Stimulated activated CD4-positive, alpha-beta T cell treated with anti-CD3 and anti-CD28 coated beads, TNF-alpha, amount 100 ng/mL, for 48 hours (primary cell): ENCODE measurements at places on chromosomes 11 and 22.

DNA sequence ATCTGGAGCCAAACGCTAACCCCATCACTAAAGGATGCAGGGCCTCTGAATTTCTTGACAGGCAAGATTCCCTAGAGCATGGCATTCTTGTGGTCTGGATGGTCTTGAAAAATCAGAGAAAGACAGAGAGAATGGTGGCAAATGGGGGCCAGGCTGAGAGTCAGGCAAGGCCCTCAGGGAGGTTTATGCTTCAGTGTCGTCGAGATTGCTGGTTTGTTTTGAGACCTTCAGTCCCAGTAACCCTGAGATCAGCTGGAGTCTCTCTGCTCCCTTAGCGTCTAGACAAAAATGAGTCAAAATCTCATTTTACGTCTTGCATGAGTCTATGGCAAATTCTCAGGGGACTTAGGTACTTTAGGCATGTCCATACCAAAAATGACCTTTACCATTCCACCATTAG, 539.3 kb downstream of the SOX6 start:
- DNase-seq = no peak

DNA sequence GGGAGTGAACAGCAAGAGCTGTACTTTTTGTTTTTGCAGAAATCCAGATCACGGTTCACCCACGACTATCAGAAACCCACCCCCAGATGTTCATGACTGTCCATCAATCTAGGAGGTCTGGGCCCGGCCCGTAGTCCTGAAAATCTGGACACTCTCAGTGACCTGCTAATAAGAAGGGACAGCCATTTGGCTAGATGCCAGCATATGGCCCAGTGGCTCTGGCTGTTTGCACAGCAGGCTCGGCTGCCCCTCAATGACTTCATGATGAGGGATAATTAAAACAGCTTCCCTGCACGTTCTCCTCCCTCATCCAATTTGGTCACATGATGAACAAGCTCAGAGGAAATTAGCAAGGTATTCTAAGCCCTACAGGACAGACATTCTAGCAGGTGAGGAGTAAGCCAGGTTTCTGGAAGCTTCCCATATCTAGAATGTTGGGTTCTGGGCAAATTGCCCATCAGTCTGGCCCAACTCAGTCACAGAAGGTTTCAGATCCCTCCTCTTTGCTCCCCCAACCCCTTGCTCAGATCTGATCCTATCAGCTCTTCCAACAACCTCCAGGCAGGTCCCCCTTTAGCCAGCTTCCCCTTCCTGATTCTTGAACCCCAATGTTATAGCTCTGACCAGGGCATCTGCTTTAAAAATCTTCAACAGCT, 397.3 kb downstream of the SHANK2 start:
- no peak for DNase-seq

GRCh38 chr11:2569731-2570210, 125.0 kb downstream of the KCNQ1 start:
- no peak for DNase-seq

GRCh38 chr11:66345316-66345649, 379 bp upstream of the BRMS1 start:
- no peak for DNase-seq

- no peak for DNase-seq
Observed at GRCh38 chr11:47391077-47391583, 12.8 kb upstream of the SPI1 start.

DNA sequence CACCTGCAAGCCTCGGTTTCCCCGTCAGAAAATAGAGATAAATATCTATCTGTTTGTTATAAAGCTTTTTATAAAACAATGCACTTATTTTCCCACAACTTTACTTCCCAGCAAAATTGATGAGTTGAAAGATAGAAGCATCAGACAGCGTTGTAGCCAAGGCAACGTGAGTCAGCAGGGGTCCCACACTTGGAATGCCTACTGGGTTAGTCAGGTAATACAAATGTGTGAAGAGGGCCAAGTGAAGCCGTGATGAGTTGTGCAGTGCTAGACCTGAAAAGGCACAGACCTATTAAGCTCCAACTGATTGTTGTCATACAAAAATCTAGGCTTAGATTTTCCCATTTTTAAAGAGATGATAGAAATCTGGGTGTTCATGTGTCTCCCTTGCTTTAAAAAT, 118.7 kb downstream of the PGR start:
- DNase-seq = no peak

DNA sequence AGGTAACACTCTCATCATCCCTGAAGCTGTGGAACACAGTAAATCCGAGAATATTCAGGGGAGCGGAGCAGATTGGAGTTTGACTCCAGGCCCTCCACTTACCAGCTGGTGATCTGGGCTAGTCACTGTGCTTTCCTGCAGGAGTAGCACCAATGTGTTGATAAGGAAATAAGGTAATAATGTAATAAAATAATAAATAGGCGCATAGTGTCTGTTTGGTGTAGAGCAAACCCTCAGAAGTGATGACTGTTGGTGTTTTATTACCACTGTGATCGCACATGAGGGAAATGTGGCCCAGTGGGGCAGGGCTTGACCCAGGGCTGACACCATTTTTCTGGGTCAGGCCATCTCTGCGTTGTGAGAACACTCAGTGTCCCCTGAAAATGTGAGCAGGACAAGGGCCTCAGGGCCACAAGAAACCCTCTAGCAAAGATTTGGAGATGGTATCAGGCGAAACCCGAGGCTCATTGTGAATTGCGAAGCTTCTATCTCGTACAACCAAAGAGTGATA, 563.9 kb upstream of the B3GAT1 start:
- DNase-seq = no peak

DNA sequence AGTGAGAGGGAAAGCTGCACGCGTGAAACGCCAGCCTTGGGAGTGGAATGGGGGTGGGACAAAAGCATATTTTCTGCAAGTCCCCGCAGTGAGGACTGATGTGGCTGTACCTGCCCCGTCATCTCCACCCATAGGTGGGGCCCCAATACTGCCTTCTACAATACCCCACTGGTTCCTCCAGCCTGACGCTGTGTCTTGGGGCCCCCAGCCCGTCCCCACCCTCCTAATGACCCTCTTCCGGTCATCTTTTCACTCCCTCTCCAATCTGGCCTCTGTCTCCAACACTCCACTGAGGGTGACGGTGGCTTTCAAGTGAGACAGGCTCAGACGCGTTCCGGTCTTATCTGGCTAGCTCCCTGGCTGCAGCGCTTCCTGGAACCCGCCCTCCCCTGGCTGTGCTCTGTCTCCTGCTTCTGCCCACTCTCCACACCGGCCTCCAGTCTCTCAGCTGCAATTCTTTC, 104.2 kb downstream of the MICAL3 start:
- DNase-seq = no peak

DNA sequence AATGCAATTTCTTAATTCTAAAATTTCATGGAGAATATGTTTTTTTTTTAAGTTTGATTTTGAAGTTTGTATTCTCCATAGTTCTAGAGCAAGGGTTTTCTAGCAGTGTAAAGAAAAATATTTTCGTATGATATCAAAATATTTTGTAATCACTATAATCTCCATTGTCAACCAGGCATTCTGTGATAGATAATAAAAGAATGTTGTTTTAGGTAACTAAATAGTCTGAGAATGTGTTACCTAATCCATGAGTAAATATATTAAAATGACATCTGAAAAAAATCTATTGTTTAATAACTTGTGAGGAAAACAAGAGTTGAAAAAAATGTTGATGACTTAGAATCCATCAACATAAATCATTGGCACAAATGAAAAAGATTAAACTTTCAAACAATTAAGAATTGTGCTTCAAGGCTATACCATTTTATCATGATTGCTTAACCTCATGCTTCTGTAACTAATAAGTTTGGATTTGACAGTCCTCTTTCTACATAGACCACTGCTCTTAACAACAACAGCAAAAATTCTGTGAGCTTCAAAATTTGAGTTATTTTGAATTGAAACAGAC, 2211.8 kb downstream of the LRRC4C start:
- no peak for DNase-seq

- DNase-seq = no peak
Observed at GRCh38 chr11:6725386-6725896, 42.3 kb upstream of the MRPL17 start.

- DNase-seq = no peak
Observed at GRCh38 chr11:97908354-97908753, 1112.4 kb upstream of the CNTN5 start.

GRCh38 chr11:36383195-36383594, 87.1 kb downstream of the PRR5L start:
- DNase-seq = no peak

GRCh38 chr11:45502226-45502545, 163.2 kb downstream of the CHST1 start:
- DNase-seq = no peak

- DNase-seq = no peak
Observed at GRCh38 chr11:70482529-70482917, 84.2 kb downstream of the CTTN start.

GRCh38 chr22:31912407-31912743, 32.0 kb upstream of the YWHAH start:
- no peak for DNase-seq

DNA sequence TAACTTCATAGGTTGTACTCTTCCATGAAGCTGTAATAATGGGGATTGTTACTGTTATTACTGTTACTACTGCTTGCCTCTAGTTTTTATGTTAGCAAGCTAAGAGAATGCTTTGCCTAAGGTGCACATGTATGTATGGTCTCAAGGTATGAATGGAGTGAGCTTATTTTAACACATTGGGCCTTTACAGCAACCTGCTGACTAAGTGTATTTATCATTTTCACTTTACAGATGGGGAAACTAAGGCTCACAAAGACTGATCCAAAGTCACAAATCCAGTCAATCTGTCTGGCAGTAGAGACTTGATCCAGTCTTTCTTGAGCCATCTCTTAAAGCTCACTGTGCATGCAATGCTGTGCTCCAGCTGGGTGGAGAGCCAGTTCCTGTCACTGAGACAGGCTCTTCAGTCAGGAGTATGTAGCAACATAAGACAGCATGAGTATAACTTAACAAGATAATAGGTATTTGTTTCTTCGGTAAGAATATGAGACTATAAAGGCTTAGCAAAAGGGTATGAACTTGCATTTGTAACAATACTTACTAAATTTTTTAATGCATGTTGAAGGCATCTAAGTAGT, 66.5 kb downstream of the PPP2R1B start:
- DNase-seq = no peak

DNA sequence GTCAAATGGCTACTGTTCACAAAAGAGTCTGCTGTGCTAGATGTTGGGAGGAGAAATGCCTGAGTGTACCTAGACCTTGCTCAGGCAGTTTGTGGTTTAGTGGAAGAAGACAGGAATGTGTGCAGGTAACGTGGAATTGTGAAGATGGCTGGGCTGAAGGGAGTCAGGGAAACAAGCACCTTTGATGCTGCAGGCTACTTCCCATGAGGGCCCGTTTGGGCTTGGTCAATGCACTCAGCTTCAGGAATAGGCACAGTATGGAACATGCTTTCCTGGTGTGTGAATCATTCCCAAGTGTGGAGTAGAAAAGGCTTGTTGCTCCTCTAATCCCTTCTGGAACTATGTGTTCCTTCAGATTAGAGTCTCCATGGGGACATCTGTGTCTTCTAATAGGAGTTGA, 318.3 kb upstream of the MTNR1B start:
- no peak for DNase-seq

GRCh38 chr11:64357904-64358535, 942 bp upstream of the RPS6KA4 start:
- DNase-seq = peak; percentile 67

DNA sequence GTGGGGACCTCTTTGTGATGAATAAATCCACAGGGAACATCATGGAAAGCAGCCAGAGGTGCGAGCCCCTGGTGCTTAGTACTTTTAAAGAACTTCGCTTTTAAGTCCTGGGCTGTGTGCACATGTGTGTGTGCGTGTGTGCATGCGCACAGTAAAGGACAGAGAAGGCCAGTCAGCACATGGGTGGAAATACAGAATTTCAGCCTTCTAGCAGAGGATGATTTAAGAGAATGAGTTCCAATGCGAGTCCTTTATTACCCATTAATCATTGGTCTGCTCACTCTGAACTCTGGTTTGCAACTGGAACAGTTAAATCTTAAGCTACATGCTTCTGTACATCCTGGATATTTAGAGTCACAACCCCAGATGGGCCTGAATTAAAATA, 18.9 kb downstream of the TEAD1 start:
- no peak for DNase-seq

DNA sequence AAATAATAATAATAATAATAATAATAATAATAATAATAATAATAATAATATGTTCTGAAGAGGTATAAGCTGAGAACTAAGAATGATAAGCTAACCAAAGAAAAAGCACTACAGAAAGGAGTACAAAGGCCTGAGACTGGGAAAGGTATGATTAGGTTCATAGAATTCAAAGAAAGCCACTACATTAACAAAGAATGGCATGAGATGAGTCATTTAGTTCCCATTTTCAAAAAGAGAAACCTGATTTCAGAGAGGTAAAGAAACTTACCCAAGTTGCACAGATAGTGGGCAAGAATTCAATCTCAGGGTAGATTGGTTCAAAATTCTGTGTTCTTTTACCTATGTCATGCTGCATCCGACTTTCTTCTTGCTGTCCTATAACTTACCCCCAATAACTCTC, 350.9 kb downstream of the TTC28 start:
- DNase-seq = no peak

GRCh38 chr11:83835423-83835822, 549.3 kb upstream of the CCDC90B start:
- no peak for DNase-seq

GRCh38 chr11:12411806-12412727, 34.7 kb downstream of the PARVA start:
- peak; percentile 28 for DNase-seq

DNA sequence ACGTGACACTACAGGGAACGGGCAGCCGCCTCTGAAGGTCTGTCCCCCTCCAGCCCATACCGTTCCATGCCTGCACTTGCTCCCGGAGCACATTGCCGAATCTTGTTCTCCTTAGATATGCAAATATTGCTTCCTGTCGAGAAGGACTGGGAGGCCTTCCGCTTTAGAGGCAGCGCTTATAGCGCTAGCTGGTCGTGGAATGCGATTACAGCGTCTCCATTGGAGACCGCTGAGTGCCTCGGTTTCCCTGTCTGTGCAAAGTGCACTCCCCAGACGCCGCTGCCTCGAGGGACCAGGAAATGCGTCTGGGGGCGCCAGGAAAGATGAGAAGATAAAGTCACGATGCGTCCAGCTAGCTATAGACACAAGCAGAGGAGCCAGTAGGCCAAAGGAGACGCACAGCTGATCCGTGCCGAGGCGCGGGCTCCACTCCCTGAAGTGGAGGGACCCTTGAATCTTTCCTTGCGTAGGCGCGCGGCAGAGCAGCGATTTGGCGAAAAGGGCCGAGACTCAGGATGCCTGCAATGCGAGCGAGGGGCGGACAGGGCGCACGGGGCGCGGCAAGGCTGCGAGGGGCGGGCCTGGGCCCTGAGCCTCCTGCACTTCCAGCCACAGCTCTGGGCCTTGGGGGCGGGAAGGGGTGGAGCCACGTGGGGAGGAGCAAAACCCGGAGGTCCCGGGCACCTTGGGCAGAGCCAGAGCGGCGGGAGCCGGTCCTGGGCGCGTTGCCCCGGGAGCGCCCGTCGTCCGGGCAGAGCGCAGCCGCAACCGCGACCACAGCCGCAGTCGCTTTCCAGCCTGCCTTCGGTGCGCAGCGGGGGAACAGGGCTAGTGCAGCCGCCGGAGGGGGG, at the start of gene RASSF10:
TSS of gene RASSF10 (plus strand) at position 692 of the 851 bp plus-strand sequence. CDS start 261 bp downstream, outside the sequence.
- no peak for DNase-seq

- no peak for DNase-seq
Observed at GRCh38 chr11:110782616-110783015, 70.4 kb upstream of the ARHGAP20 start.

- DNase-seq = no peak
Observed at GRCh38 chr22:40997520-40997919, 46.3 kb downstream of the RBX1 start.

GRCh38 chr11:1928470-1928890, 9.0 kb downstream of the TNNT3 start:
- no peak for DNase-seq
